ENCODE measurements at places on chromosomes 7 and 10.

DNA sequence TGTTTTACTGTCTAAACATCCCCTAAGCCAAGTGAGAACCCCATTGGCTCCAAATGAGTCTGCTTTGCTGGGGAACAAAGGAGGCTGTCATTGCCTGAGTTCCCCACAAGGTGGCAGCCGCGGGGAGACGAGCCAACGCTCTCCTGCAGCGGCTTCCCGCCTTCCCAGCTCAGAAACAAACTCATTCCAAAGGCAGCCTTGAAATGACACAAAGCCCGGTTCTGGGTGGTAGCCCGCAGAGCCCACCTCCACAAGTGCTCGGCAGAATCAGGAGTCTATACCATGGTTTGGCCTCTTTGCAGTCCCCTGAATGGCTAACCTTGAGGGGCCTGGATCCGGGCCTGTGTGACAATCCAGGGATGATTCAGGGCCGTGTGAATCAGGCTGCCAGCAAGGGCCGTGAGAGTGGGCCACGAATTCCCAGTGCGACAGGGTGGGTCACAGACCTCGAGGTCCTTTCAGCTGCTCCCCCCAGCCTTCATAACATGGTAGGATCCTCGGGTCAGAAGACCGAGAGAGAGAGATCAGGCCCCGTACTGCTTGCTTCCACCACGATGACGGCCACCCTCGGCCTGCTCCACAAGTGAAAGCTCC lies 79.7 kb downstream of the DLG5 start:
- DNase-seq, result peak; percentile 71

- DNase-seq, result no peak
Observed at GRCh38 chr7:70669854-70670253, 462.1 kb upstream of the GALNT17 start.

- DNase-seq, result no peak
Observed at GRCh38 chr7:101783381-101784181, 33.8 kb upstream of the CUX1 start.

DNA sequence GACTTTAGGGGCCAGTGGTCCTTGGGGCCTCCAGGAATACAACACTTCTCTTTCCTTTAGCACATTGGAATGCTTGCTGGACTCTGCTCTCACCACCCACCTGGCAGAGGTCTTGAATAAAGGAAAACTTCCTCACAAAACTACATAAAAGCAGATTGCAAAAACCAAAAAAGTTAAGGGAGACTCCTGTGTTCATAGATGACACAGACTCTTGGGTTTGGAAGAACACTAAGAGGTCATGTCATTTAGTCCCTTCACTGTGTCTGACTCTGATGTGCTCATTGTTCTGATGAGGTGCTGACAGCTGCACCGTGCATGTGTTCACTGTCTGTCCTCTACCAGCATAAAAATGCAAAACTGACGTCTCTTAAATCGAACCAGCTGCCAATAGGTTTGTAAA lies 11.4 kb downstream of the BLNK start:
- DNase-seq, result no peak

GRCh38 chr10:24237801-24238395 lies 29.0 kb downstream of the KIAA1217 start:
- DNase-seq, result no peak

GRCh38 chr10:48473704-48474103 lies 131.2 kb downstream of the ARHGAP22 start:
- no peak for DNase-seq

DNA sequence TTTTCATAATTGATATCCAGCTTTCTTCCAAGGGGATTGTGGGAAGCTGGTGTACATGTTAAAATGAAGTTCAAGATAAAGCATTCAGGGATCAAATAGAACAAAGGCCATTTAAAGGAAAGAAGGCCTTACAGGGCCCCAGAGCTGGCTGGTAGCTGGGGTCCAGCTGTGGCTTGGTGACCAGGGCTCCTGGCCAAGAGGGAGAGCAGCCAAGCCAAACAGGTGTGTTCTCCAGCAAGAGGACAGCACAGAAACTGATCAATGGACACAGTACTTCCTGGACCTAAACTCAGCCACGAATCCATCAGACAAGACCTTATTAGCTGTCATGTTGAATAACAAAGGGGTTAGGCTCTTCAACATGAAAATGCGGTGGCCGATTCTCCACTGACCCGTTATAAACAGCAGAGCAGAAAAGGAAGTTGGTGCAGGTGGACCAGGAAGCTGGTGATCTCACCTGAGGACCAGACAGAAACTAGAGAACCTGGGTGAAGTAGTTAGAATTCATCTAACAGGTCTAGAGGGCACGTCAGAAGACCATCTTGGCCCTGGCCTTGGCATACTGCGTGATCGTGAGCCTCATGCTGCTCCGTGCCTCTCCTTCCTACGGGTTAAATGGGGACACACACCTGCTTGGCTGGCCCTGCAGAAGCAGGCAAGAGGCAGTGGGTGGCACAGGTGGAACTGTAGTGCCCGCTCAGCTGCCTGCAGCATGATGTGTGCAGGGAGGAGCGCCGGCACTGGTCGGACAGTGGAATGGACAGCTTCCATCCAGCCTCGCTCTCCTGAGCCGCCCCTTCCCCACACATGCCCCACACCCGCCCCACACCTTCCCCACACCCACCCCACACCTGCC lies 53.8 kb downstream of the PARP12 start:
- no peak for DNase-seq

GRCh38 chr10:132264966-132265889 lies 42.5 kb downstream of the STK32C start:
- DNase-seq, result no peak

DNA sequence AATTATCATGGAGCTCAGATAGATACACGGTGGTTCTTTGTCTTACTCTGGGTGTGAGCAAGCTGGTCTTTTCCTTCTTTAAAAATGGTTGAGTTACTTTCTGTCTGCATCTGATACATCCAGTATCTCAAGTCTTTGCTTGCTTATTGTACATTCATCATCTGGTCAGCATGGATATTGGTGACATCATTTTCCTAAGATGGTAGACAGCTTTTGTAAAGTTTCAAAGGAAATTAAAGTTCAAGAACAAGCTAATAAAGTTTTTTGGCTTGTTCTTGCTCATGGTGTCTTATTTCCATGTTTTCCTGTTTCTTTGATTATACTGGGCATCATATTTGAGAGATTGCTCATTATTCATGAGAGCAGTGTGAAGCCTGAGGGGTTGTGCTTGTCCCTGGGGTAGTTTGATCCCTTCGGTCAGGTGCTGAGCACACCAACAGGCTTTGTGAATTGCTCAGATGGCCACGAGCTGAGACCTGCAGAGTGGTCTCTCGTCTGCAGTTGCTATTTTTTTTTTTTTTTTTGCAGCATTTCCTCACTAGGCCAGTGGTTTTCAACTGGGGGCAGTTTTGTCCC lies 38.5 kb downstream of the MGMT start:
- no peak for DNase-seq

DNA sequence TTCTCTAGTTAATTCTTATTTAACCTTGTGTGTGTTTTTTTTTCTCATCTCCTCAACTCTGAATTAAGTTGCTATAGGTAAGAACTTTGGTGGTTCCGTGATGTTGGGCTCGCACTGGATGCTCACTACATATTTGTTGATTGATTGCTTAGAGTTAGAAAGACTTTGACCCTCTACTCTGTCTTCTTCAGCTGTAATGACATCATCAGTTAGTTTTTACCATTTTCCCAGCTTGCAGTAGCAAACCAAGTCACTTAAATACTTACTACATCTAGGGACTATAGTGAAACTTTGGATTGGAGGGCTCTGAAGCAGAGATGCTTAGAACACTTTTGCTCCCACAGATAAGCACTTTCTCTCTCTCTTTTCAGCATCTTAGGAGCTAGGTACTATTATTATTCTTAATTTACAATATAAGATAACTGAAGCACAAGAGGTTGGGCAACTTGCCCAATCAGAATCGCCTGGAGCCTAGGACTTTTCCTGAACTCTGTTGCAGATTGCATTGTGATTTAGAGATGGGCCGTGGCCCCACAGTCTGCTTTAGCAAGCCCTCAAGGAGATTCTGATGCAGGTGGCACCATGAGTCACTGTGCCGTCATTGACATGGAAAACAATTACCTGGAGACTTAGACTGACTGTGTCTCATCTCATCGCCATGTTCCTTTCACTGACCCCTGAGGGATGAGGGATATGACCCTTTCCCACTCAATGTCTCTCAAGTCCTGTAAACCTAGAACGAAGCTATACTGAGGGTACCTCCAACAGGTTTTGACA lies 471.9 kb upstream of the PODXL start:
- DNase-seq, result no peak

- no peak for DNase-seq
Observed at GRCh38 chr7:28473571-28474281, 61.4 kb downstream of the CREB5 start.

DNA sequence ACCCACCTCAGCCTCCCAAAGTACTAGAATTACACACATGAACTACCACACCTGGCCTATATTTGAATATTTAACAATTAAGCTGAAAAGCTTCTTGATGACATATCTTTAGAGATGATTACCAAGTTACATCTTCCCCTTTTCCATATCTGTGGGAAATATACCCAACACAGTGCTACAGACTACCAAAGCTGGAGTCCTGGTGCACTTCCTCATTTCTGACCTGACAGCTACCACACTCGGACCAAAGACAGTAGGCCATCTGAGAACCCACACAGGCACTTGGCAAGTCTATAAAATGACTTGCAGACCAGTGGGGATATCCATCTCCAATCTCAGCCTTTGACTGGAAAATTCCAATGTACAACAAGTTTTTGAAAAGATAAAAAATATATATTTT lies 270.4 kb upstream of the KLF14 start:
- no peak for DNase-seq

GRCh38 chr10:28432210-28432676 lies 100.7 kb upstream of the WAC start:
- DNase-seq, result peak; percentile 65

DNA sequence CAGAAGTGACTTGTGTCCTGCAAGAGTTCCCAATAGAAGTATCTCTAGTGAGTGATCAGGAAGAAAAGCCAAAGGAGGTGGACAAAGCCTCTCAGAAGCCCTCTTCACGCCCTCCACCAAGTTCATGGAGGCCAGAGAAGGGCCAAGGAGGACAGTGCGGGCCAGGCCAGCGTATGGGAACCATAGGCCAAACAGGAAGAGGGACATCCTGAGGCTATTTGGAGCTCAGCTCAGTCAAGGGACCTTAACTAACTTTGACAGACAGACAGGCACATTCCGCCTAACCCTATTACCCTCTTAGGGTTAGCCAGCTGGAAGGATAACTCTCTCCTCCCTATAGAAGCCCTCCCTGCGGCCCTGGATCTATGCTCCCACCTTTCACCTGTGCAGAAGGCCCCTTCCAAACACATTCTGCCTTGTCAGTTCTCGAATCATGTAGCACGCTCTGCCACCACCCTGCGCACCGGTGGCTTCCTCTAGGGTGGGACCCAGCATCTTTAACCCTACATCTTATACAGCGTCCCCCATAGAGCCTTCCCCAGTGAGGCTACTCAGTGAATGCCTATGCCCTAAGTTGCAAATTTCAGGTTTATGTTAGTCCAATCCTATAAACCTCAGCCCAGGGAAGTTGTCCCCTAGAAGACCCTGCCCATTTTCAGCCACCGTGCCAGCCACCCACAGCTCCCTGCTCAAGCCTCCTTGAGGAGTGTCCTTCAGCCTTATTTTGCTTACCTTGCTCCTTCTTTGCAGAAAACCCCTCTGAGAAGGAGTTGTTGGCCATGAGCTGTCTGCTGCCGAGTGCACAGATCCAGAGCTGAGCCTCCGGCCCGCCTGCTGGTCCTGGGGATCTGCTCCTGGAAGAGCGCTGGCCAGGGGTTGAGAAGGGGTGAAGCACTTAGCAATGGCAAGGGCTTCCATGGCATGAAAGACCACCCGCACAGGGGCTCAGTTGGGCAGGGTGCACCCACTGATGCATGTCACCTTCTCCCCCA lies 36.9 kb downstream of the FRMPD2 start:
- no peak for DNase-seq

- DNase-seq, result peak; percentile 45
Observed at GRCh38 chr7:32062150-32062549, 8.1 kb downstream of the PDE1C start.

GRCh38 chr10:6659451-6659850 lies 79.4 kb upstream of the PRKCQ start:
- no peak for DNase-seq

- DNase-seq, result no peak
Observed at GRCh38 chr7:3984456-3984855, 683.4 kb downstream of the SDK1 start.

DNA sequence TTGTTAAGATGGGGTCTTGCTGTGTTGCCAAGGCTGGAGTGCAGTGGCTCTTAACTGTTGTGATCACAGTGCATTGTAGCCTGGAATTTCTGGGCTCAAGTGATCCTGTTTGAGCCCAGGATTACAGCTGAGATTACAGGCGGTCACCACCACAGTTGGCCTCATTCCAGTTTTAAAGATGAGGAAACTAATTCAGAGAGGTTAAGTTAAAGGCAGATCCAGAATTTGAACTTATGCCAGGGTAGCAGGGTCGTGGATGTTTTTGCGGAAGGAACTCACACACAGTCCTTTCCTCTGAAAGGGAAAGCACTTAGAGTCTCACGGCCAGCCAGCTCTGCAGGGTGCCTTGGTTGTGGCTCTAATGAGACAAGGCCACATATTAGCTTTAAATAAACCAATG lies 84.7 kb downstream of the MMRN2 start:
- DNase-seq, result no peak

GRCh38 chr10:125097409-125098070 lies 62.8 kb downstream of the CTBP2 start:
- DNase-seq, result no peak

- DNase-seq, result no peak
Observed at GRCh38 chr10:87846023-87846422, 17.3 kb downstream of the KLLN start.

DNA sequence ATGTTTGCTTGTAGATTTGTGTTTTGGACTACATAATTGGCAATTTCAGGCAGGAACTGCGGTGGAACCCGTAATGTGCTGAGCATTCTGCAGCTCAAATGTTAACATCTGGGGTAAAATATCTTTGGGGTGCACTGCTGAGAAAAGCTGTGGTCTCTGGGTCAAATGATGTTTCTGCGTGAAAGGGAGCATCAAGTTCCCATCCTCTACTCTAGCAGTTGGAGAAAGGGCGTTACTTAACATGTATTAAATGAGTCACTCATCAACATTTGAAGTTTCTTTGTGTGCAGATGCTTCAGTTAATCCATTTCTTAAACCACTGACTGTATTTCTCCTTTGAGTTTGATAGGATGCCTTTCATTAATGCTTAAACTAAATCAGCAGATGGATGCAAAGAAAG lies 273.1 kb upstream of the PITRM1 start:
- no peak for DNase-seq
